Gastrocnemius medialis (tissue), 4 donors: ENCODE measurements at places on chromosomes 3 and 15. TPM values are rescaled to one million over a fixed set of nuclear protein-coding genes. Genes with fewer than 3 reads are reported as not detected.

Gene SNTN
- total RNA-seq = not detected

DNA sequence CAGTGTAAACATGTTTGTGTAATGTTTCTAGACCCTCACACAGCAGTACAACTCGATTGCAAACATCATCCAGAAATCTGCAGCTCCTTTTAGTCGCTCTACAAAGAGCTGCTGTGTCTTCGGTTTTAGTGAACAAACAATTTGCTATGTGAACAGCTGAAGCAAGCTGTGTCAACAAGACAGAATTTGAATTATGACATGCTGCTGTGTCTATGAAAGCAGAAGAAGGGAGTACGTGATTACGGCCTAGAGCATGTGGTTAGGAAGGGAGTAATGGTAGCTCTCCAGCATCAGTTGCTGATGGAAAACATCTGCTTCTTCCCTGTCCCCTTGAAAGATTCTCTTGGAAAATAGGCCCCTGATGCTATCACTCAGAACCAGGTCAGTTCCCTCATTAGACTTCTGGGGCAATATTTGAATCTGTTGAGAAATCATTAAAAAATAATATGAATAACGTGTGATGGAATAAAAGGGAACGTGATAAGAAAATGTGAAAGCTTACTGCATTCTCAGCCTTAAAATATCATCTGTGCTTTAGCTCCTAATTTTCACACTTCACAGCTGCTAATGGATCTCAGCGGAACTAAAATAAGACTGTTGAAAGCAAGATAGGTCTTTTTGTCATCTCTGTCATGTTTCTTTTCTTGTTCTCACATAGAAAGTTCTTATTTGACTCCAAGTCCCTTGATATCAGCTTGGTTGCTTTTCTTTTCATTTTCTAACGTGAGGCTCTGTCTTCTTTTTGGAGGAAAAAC lies 891.5 kb downstream of the ROBO2 start:
- DNase-seq = no peak

DNA sequence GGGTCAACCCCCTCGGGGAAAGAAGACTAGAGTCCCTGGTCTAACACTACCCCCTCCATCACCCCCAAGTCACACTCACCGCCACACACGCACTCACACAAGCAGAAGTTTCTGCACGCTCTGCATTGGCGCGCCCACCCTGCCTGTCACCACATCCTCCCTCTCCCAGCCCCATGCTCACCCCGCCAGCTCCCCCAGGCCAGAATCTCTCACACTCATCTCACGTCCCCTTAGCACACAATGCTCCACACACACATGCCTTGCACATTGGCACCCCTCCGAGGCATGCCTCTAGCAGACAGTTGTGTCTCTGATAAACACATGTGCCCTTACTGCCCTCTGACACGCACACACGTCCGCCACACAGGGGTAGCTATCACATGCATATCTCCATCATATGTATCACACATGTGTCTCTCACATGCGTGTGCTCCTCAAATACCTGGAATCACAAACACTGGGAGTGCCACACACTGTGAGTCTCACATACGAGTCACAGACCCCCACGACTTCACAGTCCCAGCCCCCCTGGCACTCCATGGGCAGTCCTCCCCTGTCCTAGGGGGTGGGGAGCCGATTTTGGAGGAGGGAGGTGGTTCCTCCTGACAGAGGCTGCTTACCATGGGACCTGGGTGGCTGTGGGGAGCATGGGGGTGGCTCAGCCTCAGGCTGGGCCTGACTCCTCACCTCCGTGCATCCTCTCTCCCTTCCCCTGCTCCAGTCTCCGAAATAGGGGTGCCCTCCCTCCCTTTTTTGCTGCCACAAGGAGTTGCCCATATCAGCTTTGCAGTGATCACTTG lies 898 bp downstream of the FBLN2 start:
- DNase-seq = no peak

DNA sequence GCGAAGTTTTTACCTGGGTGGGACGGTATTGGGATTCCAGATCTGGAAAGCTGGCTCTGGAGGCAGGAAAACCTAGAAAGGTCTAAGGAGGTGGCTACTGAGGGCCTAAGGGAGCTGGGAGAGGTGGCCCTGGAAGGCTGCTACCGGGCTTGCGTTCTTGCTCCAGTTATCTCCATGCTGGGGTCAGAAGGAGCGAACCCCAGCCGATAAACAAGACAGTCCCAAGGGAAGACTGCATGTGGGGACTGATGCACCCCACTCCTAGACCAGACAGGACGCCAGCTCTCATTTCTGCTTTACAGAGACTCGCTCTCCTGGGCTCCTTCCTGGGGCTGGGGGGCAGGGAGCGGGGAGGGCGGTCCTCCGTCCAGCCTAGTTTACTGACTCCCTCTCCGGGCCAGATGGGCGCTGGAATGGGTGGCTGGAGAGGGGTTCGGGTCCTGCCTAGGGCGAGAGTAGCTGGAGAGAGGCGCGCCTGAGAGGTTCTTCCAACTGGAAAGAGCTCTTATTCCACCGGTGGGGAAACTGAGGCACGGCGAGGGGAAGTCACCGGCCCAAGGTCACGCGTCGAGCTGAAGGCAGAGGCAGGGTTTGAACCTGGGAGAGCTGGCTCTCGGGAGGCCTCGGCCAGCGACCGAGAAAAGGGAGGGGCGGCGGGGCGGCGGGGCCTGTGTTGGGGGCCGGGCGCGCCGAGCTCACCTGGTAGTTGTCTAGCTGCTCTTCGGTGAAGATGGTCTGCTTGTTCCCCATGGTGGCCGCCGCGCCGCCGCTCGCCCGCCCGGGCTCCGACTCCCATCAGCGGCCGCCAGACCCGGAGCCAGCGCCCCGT lies 565 bp downstream of the CIB2 start:
- no peak for DNase-seq

GRCh38 chr3:55074796-55075195 lies 146.9 kb upstream of the LRTM1 start:
- no peak for DNase-seq

DNA sequence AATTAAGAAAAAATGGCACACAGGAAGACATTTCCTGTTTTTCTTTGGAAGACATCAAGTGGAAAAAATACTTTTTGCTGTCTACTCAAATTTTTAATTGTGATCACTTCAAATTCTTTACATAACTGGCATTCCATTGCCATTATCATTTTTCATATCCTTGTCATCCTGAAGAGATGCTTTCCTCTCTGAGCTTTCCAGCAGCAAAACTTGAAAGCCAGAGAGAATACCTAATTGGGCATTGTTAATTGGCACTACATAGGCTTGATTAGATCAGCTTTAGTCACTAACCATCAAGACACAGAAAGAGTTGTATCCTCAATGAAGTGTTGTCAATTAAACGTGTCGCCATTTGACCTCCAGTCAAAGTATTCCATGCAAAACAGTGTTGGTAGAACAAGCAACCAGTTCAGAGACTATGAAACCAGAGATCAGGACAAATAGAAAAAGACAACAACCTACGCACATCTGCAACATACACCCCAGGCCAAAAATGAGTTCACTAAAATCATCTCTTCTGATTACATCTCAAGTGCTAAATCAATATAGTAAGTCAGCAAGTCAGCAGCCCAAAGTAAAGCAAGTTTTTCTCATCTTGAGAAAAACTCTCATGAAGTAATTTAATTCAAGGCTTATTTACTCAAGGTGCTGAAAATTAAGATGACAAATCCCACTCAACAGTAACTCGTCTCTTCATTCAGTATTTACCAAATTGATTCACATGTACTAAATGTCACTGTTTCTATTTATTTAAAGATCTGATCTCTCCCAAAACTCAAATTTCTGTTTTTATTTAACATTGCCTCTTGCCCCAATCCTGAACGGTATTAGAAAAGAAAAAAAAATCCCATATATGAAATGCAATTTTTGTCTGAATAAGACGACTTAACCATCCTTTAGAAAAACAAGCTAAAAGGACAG lies 123.0 kb downstream of the SUCLG2 start:
- DNase-seq = no peak

DNA sequence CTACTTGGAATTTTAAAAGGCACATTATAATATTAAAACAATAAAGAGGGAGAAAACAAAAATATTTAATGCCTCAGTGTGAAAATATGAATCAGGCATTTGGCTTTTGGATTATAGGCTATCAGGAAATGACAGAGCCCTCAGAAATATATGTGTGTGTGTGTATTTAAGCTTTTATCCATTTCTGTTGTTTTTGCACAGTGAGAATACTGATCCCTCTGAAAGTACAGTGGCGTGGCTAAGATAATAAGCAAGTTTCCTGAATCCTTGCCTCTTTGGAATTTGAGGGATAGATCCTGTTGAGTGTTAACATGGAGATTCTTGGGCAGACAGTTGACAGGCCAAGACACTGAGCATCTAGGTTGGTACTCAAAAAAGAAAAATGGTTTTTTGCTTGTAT lies 234.8 kb upstream of the ZBTB20 start:
- no peak for DNase-seq

Gene DAZL
- not detected for total RNA-seq

GRCh38 chr3:17432236-17432635 lies 310.2 kb downstream of the TBC1D5 start:
- DNase-seq = no peak

DNA sequence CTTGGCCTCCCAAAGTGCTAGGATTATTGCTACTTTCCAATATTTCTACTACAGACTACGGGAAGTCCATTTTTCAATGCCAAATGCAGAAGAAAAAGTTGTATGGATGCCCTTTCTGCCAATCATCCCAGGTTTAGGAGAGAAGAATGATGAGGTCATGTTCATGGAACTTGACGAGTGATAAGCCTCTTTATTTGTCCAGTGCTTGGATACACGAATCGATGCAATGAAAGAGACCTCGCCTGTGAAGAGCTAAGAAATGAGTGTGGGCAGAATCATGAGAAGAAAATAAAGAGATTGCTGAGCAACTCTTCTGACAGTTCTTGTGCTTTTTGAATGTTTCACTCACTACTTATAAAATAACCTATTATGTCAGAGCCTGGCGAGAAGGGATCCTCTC lies 996 bp upstream of the SLC28A1 start:
- DNase-seq = no peak

- no peak for DNase-seq
Observed at GRCh38 chr15:61116825-61117224, 112.3 kb downstream of the RORA start.

GRCh38 chr3:10983219-10983916 lies 9.2 kb upstream of the SLC6A1 start:
- no peak for DNase-seq

GRCh38 chr3:160546727-160547126 lies 18.6 kb downstream of the KPNA4 start:
- no peak for DNase-seq

DNA sequence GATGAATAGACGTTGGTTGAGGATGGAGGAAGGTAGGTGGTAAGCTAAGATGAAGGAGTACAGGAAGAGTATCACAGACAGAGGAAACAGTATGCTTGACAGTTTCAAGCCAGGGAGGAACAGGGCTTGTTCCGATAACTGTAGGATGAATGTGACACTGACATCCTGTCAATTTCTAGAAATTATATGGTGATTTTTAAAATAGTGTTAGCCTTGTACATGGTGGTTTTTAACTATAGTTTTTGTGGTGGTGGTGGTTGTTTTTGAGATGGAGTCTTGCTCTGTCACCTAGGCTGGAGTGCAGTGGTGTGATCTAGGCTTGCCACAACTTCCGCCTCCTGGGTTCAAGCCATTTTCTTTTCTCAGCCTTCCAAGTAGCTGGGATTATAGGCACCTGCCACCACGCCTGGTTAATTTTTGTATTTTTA lies 92.8 kb downstream of the FNDC3B start:
- no peak for DNase-seq

Gene CPNE9
- not detected for total RNA-seq

DNA sequence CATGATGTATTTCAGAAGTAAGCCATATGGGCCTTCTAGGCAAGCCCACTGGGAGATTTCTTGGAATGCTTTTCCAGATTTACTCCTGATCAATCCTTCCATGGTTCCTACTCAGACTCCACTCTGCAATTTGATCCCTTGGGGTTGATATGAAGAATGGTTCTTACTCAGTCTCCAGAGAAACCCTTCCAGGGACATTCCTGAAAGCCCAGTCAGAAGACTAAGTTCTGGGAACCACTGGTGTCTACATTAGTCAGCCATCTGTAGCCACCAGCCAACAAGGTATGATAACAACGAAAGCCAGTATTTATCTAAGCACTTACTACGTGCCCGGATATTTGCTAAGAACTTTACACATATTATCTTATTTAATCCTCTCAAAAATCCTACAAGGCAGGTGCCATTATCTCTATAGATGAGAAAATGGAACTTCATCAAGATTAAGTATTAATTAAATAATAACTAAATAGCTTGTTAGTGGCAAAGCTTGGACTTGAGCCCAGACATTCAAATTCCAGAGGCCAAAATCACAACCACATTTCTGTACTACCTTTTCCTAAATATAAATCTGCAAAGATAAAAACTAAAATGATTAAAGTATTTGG lies 32.7 kb downstream of the ZNF385D start:
- no peak for DNase-seq

Gene RBPMS2
- 0.11 TPM for total RNA-seq

DNA sequence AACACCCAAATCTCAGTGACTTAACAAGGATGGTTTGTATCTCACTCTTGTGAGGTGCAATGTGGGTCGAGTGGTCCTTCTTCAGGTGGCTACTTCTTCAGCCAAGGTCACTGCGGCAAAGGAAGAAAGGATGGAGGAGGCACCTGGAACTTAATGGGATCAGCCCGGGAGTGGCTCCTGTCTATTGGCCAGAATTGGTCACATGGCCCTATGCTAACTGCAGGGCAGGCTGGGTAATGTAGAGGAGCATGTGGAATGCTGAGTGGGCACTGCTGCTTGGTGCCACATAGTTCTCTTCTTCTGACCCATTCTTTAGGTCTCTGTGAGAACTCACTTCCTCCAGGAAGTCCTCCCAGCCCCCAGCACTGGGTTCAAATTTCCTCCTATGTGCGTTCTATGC lies 20.3 kb upstream of the FAM3D start:
- DNase-seq = no peak

Gene LPCAT4
- 4.5 TPM for total RNA-seq

GRCh38 chr3:145953316-145953715 lies 207.7 kb downstream of the PLOD2 start:
- DNase-seq = no peak

DNA sequence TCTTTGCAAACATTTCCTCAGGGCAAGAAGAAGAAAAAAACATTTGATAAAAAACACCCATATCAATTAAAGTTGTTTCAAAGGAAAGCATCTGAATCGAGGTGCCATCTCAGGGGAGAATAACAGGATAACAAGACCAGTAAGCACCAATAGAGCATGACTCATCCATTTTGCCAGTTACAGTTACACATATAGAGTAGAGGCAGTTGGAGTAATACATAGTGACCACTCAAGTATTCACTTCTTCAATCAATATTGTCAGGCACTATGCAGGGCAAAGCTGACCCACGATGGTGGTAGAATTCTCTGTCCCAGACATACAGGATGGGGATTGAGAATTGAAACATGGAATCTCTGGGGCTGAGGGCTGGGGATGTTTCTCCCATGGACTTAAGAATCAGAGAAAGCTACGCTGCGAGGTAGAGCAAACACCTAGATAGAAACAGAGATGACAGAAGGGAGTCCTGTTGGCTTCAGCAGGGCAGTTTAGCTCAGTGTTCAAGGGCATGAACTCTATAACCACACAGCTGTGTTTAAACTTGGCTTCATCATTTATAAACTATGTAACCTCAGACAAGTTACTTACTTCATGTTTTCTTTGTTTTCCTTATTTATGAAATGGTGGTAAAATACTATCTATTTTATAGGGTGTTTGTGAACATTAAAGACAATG lies 186.4 kb upstream of the NANOGP8 start:
- no peak for DNase-seq

GRCh38 chr3:41317718-41318117 lies 118.4 kb downstream of the CTNNB1 start:
- DNase-seq = no peak

Gene IQCF5
- not detected for total RNA-seq

- no peak for DNase-seq
Observed at GRCh38 chr3:108241721-108242120, 19.5 kb upstream of the IFT57 start.

- no peak for DNase-seq
Observed at GRCh38 chr3:47443611-47443995, 32.1 kb downstream of the SCAP start.
